ENCODE measurements at places on chromosomes 2 and 18.

GRCh38 chr2:1990724-1991123 is 246.4 kb upstream of the PXDN start:
- peak; percentile 75 for DNase-seq

DNA sequence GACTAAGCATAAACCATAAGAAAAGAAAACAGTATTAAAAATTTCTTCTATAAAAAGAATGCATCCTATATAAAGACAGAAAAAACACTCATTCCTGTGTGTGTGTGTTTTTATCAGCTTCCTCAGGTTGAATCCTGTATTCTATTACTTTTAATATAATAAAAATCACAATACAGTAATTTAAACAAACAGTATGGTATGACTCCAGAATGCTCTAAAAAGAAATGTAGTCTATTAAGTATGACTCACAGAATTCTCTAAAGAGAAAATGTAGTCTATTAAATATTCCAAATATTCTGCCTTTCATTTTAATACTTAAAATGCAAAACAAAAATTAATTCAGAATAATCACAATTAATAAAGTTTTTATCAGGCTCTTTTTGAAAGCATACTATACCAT is 19.8 kb downstream of the CCDC88A start:
- DNase-seq, result no peak

DNA sequence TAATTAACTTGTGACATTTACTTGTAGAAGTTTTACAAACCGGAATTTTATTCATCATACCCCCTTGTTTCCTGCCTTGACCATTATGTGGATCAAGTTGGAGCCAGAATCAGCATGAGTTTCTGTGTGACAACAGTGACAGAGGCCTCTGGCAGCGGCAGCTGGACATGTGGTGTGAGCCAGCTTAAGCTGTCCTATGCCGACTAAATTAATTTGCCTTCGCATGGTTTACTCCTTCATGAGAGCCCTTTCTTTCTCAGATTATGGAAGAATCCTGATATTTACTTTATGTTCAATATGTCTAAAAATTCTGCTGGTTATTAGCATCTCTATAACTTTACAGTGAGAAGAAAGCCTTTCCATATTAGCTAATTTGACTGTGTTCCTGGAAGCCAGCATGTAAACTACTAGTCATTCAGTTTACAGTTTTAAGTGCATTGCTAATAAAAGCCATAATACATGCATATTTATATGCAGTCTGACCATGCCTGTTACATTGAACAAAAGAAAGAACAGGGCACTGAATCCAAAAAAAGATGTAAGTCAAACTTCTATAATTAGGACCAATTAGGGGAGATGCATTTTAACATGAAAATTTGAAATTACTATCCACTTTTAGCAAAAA is 495.8 kb upstream of the ACVR2A start:
- no peak for DNase-seq

DNA sequence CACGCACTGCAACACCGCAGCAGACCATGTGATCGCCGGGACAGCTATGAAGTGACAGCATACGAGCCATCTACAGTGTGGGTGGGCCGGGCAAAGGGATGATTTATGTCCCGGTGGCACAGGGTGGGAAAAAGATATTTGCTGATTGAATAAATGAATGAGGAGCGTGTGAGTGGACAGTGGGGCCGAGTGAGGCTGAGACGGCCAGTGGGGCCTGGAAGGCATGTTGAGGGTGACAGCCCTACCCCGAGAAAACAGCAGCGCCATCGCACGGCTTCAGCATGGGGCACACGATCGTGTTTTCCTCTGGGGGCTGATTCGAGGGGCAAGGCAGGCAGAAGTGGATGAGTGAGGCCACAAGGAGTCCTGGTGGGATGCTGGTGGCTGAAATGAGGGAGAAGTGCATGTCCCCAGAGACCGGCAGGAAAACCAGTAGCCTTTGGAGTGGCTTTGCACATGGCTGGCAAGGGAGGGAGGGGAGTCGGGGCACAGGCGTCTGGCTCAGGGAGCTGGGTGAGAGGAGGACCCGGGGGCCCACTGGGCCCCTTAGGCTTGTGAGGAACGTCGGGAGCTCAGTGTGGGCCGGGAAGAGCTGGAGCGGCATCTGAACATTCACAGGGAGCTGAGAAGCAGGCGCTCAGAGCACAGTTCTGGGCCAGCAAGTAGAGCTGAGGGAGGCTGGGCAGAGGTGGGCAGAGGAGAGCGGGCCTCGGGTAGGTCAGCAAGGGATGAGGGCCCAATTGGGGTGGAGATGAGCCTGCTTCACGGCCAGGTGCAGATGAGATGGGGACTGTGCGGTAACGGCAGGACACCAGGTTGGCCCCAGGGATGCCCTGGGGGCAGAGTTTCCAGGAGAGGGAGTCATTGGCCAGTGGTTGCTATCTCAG is 32.1 kb upstream of the MAL start:
- DNase-seq, result no peak

DNA sequence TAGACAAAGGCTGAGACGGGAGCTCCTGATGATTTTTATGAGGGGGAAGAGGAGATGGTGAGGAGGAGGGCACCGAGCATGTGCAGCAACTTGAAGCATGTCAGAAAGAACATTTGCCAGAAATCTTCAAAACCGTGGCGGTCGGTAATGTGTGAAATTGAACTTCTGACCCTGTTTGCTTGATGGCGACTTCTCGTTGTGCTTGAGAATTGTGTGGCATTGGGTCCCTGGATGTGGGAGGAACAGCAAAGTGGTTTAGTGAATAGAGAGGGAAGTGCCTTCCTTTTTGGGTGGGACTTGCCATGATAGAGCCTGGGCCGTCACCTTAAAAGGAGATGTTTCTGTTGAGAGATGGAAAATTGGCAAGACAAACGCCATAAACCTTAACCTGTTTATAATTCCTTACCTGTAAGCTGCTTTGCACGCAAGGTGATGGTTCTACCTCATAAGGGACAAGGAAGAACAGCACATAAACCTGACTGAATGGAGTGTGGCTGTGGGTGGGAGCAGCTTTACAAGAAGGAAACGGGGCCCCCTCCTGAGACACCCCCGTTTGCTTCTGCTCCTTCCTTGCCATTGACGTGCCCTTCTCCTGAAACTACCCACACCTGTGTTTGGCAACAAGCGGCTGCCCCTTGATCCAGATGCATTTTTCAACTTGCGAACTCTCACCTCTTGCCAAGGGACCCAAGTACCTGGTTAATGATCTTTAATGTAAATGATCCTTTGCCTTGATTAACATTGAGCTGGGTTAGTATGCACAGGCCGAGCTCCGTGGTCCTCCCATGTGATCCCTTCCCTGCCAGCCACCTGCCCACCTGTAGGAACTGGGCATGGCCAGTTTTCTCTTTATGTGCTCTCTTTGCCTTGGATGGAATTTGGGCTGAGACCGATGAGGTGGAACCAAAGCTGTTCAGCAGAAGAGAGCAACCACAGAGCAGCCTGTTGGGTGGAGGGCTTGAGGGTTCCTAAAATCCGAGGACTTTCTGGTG is 153.2 kb downstream of the NEDD4L start:
- no peak for DNase-seq

GRCh38 chr2:1868683-1869141 is 124.4 kb upstream of the PXDN start:
- peak; percentile 51 for DNase-seq

GRCh38 chr2:182951948-182952663 is 85.7 kb upstream of the FRZB start:
- no peak for DNase-seq

DNA sequence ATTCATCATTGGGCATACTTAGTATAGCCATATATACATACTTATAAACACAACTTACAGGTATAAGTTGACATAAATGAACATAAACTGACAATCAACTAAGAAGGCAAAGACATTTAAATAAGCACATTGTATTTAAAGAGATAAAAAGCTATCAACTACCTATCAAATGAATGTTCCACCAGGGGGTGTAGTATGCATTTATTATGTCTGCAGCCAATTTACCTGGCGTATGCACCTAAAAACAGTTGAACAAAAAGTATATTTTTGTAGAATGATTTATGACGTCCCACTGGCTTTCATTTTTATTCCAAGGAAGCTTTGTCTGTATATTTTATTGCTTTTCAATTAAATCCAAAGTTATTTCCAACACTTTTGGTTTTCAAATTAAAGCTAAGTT is 323.5 kb downstream of the AFF3 start:
- DNase-seq, result no peak

DNA sequence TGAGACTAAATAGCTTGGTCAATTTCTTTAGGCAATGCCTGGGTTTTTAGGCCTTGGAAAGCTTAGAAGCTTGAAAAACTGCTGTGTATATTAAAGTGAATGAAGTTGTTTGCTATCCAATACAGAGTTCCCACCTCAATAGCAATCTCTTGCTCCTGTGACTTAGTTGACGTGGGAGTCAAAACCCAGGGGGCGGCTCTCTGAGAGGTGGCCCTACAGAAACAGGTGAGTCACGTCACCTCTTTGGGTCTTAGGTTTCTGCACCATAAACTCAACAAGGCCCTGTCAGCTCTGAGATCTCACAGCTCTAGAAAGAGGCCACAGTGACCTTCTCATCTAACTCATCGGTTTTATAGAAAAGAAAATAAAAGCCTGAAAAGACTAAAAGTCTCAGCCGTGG is 79.6 kb downstream of the ADD2 start:
- no peak for DNase-seq

DNA sequence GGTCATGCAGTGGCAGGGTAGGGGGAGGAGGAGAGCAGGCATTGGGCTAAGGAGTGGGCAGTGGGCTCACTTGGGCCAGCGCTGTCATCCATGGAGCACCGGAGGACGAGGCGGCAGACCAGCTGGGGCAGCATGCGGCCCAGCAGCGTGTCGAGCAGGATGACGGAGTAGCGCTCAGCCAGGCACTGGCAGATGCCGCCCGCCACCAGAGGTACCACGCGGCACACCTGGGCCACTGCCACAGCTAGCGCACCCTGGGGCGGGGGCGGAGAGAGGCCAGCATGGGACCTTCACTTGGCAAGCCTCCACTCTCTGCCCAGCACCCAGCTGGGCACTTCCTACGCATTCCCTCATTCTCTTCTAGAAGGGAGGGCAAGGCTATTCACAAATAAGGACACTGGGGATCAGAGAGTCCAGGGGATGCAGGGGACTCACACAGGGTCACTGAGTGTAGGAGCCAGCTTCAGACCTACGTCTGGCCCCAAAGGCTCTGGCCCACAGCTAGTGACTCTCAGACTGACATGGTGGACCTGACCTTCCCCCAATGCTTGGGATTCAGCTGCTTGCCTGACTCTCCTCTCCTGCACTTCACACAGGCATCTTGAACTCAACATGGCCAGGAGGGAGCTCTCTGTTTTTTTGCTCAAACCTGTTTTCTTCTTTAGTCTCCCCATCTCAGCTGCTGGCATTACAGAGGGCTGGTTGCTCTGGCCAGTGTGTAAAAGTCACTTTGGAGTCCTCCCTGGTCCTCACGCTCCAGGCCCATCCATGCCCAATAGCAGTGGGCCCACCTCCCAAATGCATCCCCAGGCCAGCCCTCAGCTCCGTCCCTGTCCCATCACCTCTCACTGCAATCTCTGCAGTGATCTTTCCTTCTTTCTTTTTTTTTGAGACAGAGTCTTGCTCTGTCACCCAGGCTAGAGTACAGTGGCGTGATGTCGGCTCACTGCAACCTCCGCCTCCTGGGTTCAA is 4.1 kb downstream of the SFTPB start:
- no peak for DNase-seq

GRCh38 chr2:10971161-10971887 is 59.6 kb downstream of the KCNF1 start:
- no peak for DNase-seq

DNA sequence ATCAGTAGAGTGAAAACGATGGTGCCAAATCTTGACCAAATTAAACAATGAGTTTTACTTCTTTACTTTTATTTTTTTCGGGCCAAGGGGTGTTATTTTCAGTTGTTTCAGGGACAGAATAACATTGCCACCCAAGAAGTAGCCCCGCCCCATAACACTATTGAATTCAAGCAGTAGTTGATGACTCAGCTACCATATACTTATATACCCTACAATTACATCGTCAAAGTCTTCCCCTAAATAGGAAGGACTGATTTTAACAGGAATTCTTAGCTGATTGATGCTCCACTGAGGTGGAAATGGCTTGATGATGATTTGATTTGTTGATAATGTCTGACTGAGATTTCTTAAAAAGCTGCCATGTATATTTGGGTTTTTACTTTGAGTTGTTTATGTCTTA is 24.7 kb downstream of the LYPD6B start:
- no peak for DNase-seq

- no peak for DNase-seq
Observed at GRCh38 chr18:11885278-11885947, 22.7 kb downstream of the MPPE1 start.
